ENCODE measurements at places on chromosomes 11 and 22. TPM values are rescaled to one million over a fixed set of nuclear protein-coding genes. Genes with fewer than 3 reads are reported as not detected.

GRCh38 chr11:79078456-79078855 lies 362.4 kb downstream of the TENM4 start:
- DNase-seq: no peak

DNA sequence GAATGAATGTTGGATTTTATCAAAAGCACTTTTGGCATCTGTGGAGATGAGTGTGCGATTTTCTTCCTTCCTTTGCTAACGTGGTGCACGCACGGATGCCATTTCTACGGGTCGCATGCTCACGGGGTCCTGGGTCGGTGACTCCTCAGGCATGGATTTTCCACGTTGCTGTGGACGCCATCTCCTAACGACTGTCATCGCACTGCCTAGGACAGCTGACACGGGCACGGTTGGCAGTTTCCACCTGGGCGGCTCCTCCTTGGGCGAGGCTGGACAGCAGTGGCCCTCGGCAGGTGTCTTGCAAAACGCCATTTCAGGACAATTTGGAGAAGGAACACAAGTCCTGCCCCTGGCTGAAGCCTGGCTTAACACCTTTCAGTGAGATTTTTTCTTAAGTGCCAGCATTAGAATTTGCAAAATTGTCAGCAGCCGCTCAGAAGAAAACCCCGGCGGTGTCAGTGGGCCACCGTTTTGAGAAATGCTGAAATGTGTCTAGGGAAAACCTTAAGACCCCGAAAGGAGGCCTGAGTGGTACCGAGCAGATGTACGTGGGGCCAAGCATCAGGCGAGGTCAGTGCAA lies 34.7 kb upstream of the TOLLIP start:
- no peak for DNase-seq

Gene NLRP10
- total RNA-seq: not detected

DNA sequence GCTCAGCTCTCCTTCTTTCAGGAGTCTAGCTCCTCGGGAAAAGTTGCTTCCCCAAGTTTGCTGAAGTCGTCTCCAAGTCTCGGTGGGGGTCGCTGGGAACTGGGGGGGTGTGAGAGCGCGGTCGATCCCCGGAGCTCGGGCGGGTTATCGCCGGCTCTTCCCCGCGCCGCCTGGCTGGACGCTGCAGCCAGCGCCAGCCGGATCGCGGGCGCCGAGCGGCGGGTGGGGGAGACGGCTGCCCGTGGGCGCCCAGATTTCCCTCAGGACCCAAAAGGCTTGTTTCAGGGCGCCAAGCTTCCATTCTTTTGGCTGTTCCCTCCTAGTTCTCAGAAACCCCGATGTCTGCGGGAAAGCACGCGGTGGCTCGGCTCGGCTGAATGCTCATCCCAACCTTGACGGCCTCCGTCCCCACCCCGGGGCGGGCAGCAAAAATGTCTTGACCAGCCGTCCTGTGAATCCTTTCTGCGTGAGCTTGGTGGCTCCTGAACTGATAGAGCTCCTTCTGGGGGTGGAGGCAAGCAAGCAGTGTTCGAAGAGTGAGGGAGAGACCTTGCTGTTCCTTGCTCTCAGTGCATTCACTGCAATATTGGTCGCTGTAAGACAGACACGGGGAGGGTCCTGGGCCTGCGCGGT lies 1.7 kb downstream of the ZBTB16 start:
- no peak for DNase-seq

DNA sequence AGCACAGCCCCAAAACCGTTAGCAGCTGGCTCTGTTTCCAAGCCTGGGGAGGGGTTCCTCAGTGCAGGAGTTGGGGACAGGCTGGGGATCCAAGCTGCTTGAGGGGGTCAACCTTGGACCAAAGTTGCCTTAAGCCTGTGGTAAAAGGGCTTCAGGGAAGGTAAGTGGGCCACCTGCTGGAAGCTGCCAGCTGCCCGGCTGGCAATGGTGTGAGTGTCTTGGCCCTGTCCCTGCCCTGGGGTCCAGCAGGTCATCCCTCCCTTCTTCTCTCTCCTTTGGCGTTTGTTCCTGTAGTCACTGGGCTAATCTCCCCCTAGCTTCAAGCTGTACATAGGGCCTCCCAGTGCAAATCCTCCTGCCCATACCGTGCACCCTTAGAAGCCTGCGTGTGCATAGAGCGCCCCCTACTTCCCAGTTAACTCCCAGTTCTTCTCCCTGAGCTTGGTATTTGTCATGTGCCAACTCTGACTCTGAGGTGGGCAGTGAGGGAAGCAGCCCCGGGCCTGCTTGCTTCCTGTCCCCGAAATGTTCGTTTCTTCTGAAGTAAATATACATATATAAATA lies 4.4 kb downstream of the TMEM258 start:
- no peak for DNase-seq

Gene ASPHD2
- total RNA-seq: 1.1 TPM

GRCh38 chr11:36374726-36375125 lies 78.6 kb downstream of the PRR5L start:
- DNase-seq: no peak

GRCh38 chr11:134027671-134028070 lies 41.2 kb upstream of the JAM3 start:
- DNase-seq: no peak

- DNase-seq: no peak
Observed at GRCh38 chr22:47030881-47031627, 268.6 kb downstream of the TBC1D22A start.

- no peak for DNase-seq
Observed at GRCh38 chr11:11217929-11218628, 135.0 kb downstream of the CSNK2A3 start.

Gene MS4A7
- total RNA-seq: 20.3 TPM

Gene CD44
- total RNA-seq: 271 TPM

DNA sequence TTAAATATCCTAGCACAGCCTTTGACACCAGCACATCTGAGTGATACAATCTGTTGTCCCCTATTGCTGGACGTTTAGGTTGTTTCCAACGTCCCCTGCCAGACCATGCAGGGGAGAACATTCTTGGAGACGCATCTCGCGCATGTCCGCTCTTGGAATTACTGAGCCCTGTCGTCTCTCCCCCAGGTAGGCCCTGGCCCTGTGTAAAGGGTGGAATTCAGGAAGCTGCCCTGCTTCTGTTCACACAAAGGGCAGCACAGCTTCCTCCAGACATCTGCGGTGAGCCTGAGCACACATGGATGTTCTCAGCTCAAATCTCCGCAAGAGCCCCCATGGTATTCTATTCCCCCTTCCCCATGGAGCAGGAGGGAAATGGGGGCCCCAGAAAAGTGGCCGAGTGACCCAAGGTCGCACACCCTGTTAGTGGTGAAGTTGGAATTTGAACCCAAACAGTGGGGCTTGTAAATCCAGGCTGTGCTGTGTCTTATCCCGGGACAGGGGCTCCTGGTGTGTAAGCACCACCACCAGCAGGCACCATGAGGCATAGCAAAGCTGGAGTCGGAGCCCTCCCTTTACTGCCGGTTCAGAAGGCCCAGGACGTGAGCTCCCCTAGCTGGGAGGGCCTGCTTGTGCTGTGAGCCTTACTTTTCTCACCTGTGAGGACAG lies 5.0 kb upstream of the FGF19 start:
- DNase-seq: no peak

- no peak for DNase-seq
Observed at GRCh38 chr22:38038890-38039812, 18.1 kb upstream of the PICK1 start.

Measured in esophagus muscularis mucosa (tissue), 4 donors.